Esophagus (tissue), 2 donors: ENCODE measurements at places on chromosomes 16 and 17. TPM values are rescaled to one million over a fixed set of nuclear protein-coding genes. Genes with fewer than 3 reads are reported as not detected.

Gene OR1A1
- not detected for polyA plus RNA-seq

Gene PSME3IP1
- polyA plus RNA-seq = 50.4 TPM

Gene KRTAP4-5
- not detected for polyA plus RNA-seq

Gene GSG1L
- polyA plus RNA-seq = 0.12 TPM

Gene ALDH3A1
- polyA plus RNA-seq = 202 TPM

Gene MILR1
- 0.51 TPM for polyA plus RNA-seq

Gene UTP18
- 8.4 TPM for polyA plus RNA-seq

Gene TP53TG3F
- 0.07 TPM for polyA plus RNA-seq

Gene ST6GALNAC2
- polyA plus RNA-seq = 17.5 TPM

Gene UBE2O
- 9.2 TPM for polyA plus RNA-seq

Gene NTN3
- polyA plus RNA-seq = 0.06 TPM
